Stimulated activated naive CD8-positive, alpha-beta T cell treated with anti-CD3 and anti-CD28 coated beads, Interleukin-15, Interleukin-2, amounts not matched to agents 100 U/mL and 50 U/mL, for 24 hours (primary cell): ENCODE measurements at places on chromosomes 6 and 20.
A peak's percentile ranks its signal among the peaks of the same experiment; 100 is the strongest.

GRCh38 chr6:36290668-36291620 is 21.1 kb downstream of the PNPLA1 start:
- no peak for DNase-seq

- DNase-seq = peak; percentile 83
These were observed 32.8 kb downstream of the GFOD1 start for GRCh38 chr6:13454286-13455221.

GRCh38 chr20:10524034-10524476 is 89.0 kb downstream of the SLX4IP start:
- no peak for DNase-seq

- peak; percentile 87 for DNase-seq
These were observed 5.4 kb downstream of the NPBWR2 start for GRCh38 chr20:64101731-64102621.

GRCh38 chr20:32588040-32588439 is 2.9 kb upstream of the NOL4L start:
- no peak for DNase-seq
